Renal cortex interstitium (tissue), 15 donors: ENCODE measurements at places on chromosomes 2 and 18.

DNA sequence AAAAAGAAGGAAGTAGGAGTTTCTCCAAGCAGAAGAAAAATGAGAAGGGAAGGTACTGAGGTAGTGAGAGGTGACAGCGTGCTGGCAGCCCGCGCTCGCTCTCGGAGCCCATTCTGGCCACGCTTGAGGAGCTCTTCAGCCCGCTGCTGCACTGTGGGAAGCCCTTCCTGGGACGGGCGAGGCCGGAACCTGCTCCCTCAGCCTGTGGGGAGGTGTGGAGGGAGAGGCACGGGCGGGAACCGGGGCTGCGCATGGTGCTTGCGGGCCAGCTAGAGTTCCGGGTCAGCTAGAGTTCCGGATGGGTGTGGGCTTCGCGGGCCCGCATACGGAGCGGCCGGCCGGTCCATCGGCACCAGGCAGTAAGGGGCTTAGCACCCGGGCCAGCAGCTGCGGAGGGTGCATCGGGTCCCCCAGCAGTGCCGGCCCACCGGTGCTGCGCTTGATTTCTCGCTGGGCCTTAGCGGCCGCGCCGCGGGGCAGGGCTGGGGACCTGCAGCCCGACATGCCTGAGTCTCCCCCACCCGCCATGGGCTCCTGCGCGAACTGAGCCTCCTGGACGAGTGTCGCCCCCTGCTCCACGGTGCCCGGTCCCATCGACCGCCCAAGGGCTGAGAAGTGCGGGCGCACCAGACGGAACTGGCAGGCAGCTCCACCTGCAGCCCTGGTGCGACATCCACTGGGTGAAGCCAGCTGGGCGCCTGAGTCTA, 11.1 kb upstream of the CYS1 start:
- no peak for DNase-seq

GRCh38 chr18:7676253-7676873, 109.2 kb downstream of the PTPRM start:
- no peak for DNase-seq

GRCh38 chr2:21229302-21229701, 105.5 kb downstream of the TDRD15 start:
- DNase-seq: no peak

DNA sequence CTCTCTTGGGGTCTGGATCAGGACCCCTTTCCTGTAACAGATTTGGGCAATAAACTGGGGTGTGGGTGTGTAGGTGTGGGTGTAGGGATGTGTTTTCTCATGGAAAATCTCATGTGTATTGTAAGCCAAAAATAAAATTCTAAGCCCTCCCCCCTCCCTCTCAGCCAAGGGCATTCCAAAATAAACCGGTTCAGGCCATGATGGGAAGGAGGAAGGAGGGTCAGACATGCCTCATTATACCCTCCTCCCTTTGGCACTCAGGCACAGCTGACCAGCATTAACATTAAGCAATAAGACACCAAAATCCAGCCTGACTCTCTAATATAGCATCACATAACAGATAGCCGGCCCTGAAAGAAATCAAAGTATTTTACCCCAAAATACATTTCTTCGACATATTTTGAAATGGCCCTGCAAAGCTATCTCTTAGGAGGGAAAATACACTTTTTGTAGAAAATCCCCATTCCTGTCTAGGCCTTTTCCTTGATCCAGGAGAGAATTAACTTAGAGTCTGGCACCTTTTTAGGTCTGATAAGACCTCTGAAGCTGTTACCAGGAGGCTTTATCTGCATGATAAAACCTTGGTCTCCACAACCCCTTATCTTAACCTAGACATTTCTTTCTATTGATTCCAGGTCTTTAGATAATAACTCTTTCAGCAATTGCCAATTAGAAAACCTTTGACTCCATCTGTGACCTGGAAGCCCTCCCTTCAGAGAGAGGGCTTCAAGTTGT, 128.7 kb upstream of the COL5A2 start:
- no peak for DNase-seq

GRCh38 chr2:38712871-38713270, 38.3 kb downstream of the SRSF7 start:
- DNase-seq: no peak

DNA sequence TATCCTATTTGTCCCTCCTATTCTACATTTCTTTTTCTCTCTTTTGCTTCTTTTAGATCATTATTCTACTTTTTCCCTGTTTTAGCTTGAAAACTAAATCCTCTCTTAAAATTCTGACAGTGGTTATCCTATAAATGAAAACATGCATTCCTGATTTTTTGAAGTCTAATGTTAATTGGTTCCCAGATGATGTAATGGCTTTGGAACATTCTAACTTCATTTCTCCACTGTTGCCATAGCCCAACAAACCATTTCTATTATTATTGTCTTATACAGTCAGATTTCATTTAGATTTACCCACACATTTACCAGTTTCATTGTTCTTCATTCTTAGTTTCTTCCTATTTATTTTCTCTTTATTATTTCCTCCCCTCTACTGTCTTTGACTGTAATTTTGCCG, 36.5 kb downstream of the SIGLEC15 start:
- no peak for DNase-seq

- DNase-seq: no peak
Observed at GRCh38 chr2:159217676-159218075, 68.8 kb downstream of the WDSUB1 start.

- DNase-seq: no peak
Observed at GRCh38 chr18:12838178-12838634, 45.8 kb downstream of the PTPN2 start.

- no peak for DNase-seq
Observed at GRCh38 chr2:155665704-155666103, 666.8 kb downstream of the NR4A2 start.

DNA sequence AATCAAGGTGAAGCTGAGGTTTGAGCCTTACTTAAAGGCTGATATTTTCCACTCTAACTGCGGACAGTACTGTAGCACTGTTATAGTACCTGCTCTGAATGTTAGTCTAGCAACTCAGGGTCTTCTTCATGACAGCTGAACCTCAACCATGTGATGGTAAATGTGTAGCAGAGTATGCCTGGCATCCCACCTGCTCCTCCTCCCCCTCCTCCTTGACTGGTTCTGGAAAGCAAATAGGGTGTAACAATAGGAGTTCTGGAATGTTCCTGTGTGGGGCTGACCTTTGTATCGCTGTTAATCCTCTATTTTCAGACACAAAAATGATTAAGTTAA, 447 bp upstream of the CCL20 start:
- DNase-seq: no peak

DNA sequence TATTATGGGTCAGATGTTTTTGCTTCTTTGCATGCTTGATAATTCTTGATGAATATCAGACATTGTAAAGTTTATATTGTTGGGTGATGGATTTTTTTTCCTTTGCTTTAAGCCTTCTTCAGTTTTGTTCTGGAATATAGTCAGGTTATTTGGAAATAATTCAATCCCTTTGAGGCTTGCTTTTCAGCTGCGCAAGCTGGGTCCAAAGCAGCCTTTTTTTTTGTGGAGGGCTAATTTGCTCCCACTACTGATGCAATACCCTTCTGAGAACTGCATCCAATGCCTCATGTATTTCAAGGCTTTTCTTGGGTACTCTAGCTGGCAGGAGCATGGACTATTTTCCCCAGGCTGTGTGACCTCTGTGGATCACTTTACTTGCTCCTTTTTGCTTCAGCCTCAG, 245.9 kb downstream of the AGPS start:
- no peak for DNase-seq
